ENCODE measurements at places on chromosomes 7 and 10. TPM values are rescaled to one million over a fixed set of nuclear protein-coding genes. Genes with fewer than 3 reads are reported as not detected.
A peak's percentile ranks its signal among the peaks of the same experiment; 100 is the strongest.

DNA sequence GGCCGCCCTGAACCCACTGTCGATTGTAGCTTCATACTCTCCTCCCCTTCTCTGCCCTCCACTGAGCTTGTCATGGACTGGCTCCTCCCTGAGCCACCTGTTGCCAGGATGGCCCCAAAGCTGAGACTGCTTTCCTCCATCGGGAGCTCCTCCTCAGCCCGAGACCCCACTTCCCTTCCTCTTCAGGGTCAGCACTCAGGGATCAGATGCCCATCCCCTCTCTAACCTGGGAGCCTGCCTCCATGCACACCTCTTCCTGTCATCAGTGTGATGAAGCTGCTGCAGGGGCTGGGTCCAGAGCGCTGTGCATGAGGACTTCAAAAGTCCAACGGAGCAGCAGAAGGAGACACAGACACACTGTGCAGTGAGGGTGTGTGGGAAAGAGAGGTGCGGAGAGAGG lies 201.1 kb downstream of the WDR37 start:
- DNase-seq: peak; percentile 21

- DNase-seq: no peak
These were observed 95.7 kb upstream of the JAZF1 start for GRCh38 chr7:28276298-28276697.

- DNase-seq: no peak
These were observed 22.2 kb downstream of the SPAG6 start for GRCh38 chr10:22367471-22367870.

DNA sequence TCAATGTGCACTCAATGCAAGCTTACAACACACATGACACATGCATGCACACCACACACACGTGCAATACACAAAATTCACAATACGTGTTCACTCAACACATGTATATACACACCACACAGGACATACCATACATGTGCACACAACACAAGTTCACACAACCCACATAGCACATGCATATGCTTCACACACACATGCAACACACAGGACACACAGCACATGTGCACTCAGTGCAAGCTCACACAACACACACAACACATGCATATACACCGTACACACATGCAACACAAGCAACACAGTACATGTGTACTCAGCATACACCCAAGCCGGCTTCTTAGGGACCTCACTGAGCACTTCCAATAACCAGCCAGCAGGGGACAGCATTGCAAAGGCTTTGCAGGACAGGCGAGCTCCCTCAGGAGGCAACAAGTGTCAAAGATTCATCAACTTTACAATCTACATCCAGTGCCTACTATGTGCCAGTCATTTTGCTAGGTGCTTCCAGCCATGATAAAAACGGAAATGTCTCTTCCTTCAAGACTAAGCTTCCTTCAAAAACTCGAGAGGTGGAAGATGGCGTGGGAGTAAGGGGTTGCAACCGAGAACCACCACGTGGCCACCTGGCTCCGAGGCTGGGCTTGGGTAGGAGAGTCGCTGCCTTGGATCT lies 61.1 kb downstream of the JCAD start:
- DNase-seq: peak; percentile 80

GRCh38 chr10:97072851-97073665 lies 112.7 kb downstream of the SLIT1 start:
- peak; percentile 73 for DNase-seq

DNA sequence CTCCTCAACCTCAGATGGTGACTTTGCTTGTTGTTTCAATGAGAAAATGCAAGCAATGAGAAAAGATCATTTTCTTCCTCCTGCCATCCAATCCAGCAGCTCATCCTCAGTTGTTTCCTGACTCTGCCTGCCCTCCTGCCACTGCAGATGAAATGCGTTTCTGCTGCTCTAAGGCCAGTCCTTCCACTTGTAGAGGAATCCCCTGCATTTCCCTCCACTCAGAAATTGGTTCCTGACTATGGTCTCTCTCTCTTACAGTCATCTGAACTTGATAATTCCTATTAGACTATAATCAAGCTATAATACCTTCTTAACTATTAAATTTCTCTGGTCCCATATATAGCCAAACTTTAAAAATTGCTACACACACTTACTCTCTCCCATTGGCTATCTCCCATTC lies 14.4 kb downstream of the ITGA8 start:
- no peak for DNase-seq

GRCh38 chr7:157739650-157740049 lies 402.8 kb downstream of the DNAJB6 start:
- no peak for DNase-seq

DNA sequence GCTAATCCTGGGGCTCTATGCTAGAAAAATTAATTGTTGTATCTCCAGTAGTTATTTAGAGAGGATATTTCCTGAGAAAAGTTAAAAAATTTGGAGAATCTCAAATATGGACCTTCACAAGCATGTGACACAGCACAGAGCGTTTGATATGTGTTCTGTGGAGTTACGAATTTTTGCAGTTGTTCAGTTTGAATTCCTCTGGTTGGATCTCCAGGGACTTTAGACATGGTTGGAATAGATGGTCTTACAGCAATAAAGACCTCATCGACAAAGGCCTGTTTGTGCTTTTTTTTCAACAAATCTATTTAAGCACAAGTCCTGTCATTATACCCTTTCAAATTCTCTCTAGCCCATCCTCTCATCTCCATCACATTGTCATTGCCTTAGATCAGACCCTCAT lies 138.0 kb downstream of the TES start:
- no peak for DNase-seq

- DNase-seq: peak; percentile 70
These were observed 129.9 kb downstream of the NOC3L start for GRCh38 chr10:94232711-94233383.

AQP1 gene
- 16.6 TPM for total RNA-seq

CDC14C gene
- total RNA-seq: not detected

WNT8B gene
- not detected for total RNA-seq

Data from left lobe of liver (tissue), 2 donors.